ENCODE measurements at places on chromosomes 5 and 9.

- peaks cover 4% of the 10 kb centered on the region for H3K4me1 ChIP-seq
- DNase-seq, result no peak
- no peaks in the 10 kb centered on the region for H3K27me3 ChIP-seq
- H3K4me3 ChIP-seq, result no peak overlapping the region
These were observed 35.3 kb upstream of the SMARCA2 start for GRCh38 chr9:1979741-1980367.

DNA sequence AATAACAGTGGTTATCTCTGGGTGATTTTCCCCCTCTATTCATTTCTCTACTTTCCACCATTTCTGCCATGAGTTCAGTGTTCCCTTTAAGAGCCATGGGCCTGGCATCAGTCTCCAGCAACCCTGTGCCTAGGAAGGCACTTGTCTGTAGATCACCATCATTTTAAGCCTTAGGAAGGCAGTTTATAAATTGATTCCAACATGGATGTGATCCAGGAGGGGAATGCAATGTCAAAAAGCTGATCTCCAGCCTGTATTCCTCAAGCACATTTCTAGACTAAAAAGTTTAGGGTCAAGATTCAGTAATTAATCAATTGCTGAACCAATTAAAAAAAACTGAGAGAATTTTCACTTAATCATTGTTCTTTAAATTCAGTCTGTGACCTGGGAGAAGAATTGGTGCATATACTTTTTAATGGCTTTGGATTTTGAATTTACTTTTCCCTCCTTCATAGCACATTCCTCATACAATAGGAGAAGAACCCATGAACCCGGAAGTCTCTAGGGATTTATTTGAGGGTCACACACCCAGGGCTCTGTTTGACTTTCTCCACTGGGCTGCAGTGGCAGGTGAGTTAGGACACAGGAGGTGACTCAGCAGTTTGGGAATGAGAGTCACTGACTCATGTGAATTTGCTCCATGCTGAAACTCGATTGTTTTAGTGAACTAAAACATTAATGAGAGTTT lies 6.1 kb upstream of the ERMP1 start:
- H3K4me3 ChIP-seq, result no peak overlapping the region
- H3K36me3 ChIP-seq, result peaks cover 2% of the 10 kb centered on the region
- H3K27me3 ChIP-seq, result no peaks in the 10 kb centered on the region
- H3K27ac ChIP-seq, result peak overlapping the region; percentile 95

DNA sequence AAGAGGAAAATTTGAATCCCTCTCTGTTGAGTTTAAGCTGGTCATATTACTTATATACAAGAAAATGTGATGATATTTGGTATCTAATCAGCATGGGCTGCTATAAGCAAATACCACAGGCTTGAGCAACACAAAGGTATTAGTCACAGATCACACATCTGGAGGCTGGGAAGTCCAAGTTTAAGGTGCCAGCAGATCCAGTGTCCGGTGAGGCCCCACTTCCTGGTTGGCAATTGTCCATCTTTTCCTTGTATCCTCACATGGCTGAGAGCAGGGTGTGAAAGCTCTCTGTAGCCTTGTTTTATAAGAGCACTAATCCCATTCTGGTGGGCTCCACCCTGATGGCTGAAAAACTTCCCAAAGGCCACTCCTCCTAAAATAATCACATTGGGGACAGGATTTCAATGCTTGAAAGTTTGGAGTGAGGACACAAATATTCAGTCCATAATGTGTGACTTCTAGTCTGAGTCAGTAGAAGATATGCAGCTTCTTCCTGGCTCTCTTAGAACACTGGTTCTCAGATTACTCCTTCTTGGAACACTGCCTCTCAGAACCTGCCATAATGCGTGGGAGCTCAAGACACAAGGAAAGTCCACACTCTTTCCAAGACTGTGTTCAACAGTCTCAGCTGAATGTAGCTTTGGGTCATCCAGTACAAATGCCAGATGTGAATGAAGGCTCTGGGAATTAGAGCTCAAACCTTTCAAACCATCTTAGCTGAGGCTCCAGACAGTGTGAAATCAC lies 124.1 kb downstream of the PRDM9 start:
- no peak overlapping the region for H3K4me3 ChIP-seq
- DNase-seq, result no peak
- H3K4me1 ChIP-seq, result no peaks in the 10 kb centered on the region
- H3K27ac ChIP-seq, result no peak overlapping the region
- no peaks in the 10 kb centered on the region for H3K27me3 ChIP-seq
- H3K36me3 ChIP-seq, result no peaks in the 10 kb centered on the region

- peaks cover 7% of the 10 kb centered on the region for H3K36me3 ChIP-seq
- H3K4me1 ChIP-seq, result peaks cover 29% of the 10 kb centered on the region
- no peaks in the 10 kb centered on the region for H3K27me3 ChIP-seq
- H3K4me3 ChIP-seq, result no peak overlapping the region
- H3K27ac ChIP-seq, result no peak overlapping the region
These were observed 8.2 kb downstream of the COL27A1 start for GRCh38 chr9:114163517-114163951.

GRCh38 chr9:123631862-123632261 lies 275.9 kb downstream of the CRB2 start:
- H3K4me1 ChIP-seq, result peaks cover 5% of the 10 kb centered on the region
- H3K4me3 ChIP-seq, result no peak overlapping the region
- H3K27me3 ChIP-seq, result peaks cover 20% of the 10 kb centered on the region
- H3K36me3 ChIP-seq, result peaks cover 7% of the 10 kb centered on the region

GRCh38 chr5:112848116-112848811 lies 12.8 kb upstream of the SRP19 start:
- H3K4me3 ChIP-seq, result no peak overlapping the region
- peaks cover 2% of the 10 kb centered on the region for H3K36me3 ChIP-seq
- peak overlapping the region; percentile 85 for H3K27ac ChIP-seq
- peaks cover 15% of the 10 kb centered on the region for H3K4me1 ChIP-seq
- H3K27me3 ChIP-seq, result no peaks in the 10 kb centered on the region

- no peaks in the 10 kb centered on the region for H3K36me3 ChIP-seq
- H3K27me3 ChIP-seq, result no peaks in the 10 kb centered on the region
- H3K4me1 ChIP-seq, result no peaks in the 10 kb centered on the region
- no peak overlapping the region for H3K27ac ChIP-seq
- DNase-seq, result no peak
These were observed 31.5 kb upstream of the ZFAND5 start for GRCh38 chr9:72396247-72397091.

- no peaks in the 10 kb centered on the region for H3K27me3 ChIP-seq
- no peaks in the 10 kb centered on the region for H3K4me1 ChIP-seq
- no peaks in the 10 kb centered on the region for H3K36me3 ChIP-seq
- no peak overlapping the region for H3K4me3 ChIP-seq
These were observed 38.8 kb downstream of the ITGA2 start for GRCh38 chr5:53027913-53028312.

- no peak overlapping the region for H3K4me3 ChIP-seq
- H3K27ac ChIP-seq, result no peak overlapping the region
- DNase-seq, result no peak
These were observed 12.4 kb upstream of the TYRP1 start for GRCh38 chr9:12680757-12681156.

GRCh38 chr5:149265597-149265996 lies 6.1 kb upstream of the AFAP1L1 start:
- H3K4me1 ChIP-seq, result no peaks in the 10 kb centered on the region
- H3K4me3 ChIP-seq, result no peak overlapping the region
- H3K36me3 ChIP-seq, result no peaks in the 10 kb centered on the region
- no peak overlapping the region for H3K27ac ChIP-seq
- DNase-seq, result no peak

- no peak overlapping the region for H3K4me3 ChIP-seq
- H3K27me3 ChIP-seq, result no peaks in the 10 kb centered on the region
- H3K36me3 ChIP-seq, result no peaks in the 10 kb centered on the region
These were observed 1181.7 kb downstream of the EFNA5 start for GRCh38 chr5:106489004-106489403.

GRCh38 chr5:143957455-143957854 lies 145.5 kb downstream of the HMHB1 start:
- H3K27me3 ChIP-seq, result no peaks in the 10 kb centered on the region
- no peak overlapping the region for H3K4me3 ChIP-seq
- H3K36me3 ChIP-seq, result no peaks in the 10 kb centered on the region
- H3K27ac ChIP-seq, result no peak overlapping the region
- H3K4me1 ChIP-seq, result no peaks in the 10 kb centered on the region

GRCh38 chr9:68547417-68547816 lies 6.7 kb upstream of the TMEM252 start:
- no peaks in the 10 kb centered on the region for H3K4me1 ChIP-seq
- H3K27ac ChIP-seq, result no peak overlapping the region
- no peak for DNase-seq
- H3K27me3 ChIP-seq, result peaks cover 19% of the 10 kb centered on the region
- H3K36me3 ChIP-seq, result no peaks in the 10 kb centered on the region

- no peaks in the 10 kb centered on the region for H3K36me3 ChIP-seq
- H3K27me3 ChIP-seq, result no peaks in the 10 kb centered on the region
- H3K4me1 ChIP-seq, result peaks cover 29% of the 10 kb centered on the region
These were observed 1568.5 kb upstream of the WWC1 start for GRCh38 chr5:166722939-166723338.

DNA sequence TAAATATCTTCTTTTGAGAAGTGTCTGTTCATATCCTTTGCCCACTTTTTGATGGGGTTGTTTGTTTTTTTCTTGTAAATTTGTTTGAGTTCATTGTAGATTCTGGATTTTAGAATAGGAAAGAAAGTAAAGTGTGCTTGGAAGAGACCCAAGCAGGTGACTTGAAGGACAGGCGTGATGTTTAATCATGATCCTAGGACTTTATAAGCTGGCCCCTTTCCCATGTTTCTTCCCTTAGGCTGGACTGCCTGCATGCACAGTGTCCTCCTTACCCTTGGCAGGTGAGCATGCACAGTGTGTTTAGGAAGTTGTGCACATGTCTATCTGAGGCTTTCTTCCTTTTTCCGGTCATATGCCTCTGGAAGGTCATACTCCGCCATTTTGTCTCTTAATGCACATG lies 61.3 kb downstream of the ISOC1 start:
- no peak for DNase-seq
- no peaks in the 10 kb centered on the region for H3K27me3 ChIP-seq
- H3K36me3 ChIP-seq, result no peaks in the 10 kb centered on the region
- H3K27ac ChIP-seq, result no peak overlapping the region
- no peak overlapping the region for H3K4me3 ChIP-seq
- peaks cover 12% of the 10 kb centered on the region for H3K4me1 ChIP-seq

DNA sequence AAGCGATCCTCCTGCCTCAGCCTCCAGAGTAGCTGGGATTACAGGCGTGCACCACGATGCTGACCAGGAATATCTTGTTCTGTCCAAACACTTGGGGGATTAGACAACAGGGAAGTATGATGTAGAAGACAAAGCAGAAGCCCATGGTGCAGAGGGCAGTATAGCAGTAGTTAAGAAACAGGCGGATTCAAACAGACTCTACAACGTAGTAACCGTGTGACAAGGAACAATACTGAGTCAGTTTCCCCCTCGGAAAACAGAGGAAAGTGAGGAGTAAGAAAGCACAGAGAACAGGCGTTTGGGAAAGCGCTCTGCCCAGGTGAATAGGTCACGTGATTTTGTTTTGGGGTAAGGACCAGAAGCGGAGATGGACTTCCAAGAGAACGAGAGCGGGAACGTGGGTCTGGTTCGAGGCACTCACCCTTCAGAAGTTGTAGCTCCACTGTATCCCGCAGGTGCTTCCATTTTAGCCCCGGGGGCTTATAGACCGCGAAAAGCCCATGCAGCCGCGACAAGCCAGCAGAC lies 306 bp downstream of the TRUB2 start:
- H3K4me3 ChIP-seq, result peak overlapping the region; percentile 98
- peak overlapping the region; percentile 97 for H3K27ac ChIP-seq
- DNase-seq, result no peak
- no peaks in the 10 kb centered on the region for H3K36me3 ChIP-seq
- H3K27me3 ChIP-seq, result no peaks in the 10 kb centered on the region

DNA sequence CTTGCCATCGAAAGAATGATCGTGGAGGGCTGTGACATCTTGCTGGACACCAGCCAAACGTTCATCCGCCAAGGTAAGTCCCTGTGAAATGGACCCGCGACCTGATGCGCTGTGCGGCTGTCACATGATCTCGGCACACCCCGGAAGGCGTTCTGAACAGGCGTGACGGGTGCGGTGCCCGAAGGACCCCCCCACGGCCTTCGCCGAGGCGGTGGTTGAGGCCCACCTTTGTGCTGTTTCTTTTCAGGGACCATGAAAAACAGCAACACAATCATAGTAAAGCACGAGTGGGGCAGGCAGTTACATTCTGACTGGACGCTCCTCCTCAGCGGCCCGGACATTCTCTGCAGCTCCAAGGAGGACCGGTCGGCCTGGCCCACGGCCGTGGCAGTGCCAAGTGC lies 126.7 kb downstream of the RASGRF2 start:
- no peaks in the 10 kb centered on the region for H3K4me1 ChIP-seq
- no peaks in the 10 kb centered on the region for H3K36me3 ChIP-seq
- DNase-seq, result no peak
- H3K27ac ChIP-seq, result no peak overlapping the region
- no peak overlapping the region for H3K4me3 ChIP-seq

- no peak for DNase-seq
- no peak overlapping the region for H3K4me3 ChIP-seq
- H3K36me3 ChIP-seq, result peaks cover 6% of the 10 kb centered on the region
- H3K4me1 ChIP-seq, result peaks cover 8% of the 10 kb centered on the region
These were observed 217.7 kb upstream of the TBCA start for GRCh38 chr5:77993855-77994318.

DNA sequence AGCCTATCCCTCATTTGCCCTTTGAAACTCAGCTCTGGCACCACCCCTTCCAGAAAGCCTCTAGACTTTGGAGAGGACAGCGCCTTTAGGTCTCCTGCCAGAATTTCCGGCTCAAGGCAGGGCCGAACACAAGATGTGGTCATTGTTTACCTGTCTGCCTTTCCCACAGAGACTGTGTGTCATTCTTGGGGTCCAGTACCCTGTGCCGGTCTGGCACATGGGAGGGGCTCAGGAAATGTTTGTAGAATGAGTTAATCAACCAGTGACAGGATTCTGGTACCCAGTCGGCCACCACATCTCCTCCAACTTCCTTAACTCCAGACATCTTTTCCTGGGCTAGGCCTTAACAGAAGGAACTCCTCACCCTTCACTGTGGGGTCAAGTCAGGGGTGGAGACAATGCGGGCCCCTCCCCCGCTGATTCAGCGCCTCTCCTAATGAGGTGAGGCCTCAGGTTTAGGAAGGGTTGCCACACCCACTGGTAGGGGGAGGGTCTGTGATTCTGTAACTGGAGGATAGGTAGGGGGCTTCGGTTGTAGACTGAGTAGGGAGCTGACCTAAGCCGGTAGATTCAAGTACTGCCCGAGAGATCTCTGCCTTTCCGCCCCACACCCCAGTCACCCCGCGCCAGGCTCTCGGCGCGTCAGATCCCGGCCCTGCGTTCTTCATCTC lies 29.3 kb downstream of the PCDH1 start:
- peak; percentile 33 for DNase-seq
- H3K27ac ChIP-seq, result peak overlapping the region; percentile 97
- H3K36me3 ChIP-seq, result no peaks in the 10 kb centered on the region
- H3K4me3 ChIP-seq, result peak overlapping the region; percentile 81
- H3K4me1 ChIP-seq, result peaks cover 17% of the 10 kb centered on the region
- H3K27me3 ChIP-seq, result no peaks in the 10 kb centered on the region

DNA sequence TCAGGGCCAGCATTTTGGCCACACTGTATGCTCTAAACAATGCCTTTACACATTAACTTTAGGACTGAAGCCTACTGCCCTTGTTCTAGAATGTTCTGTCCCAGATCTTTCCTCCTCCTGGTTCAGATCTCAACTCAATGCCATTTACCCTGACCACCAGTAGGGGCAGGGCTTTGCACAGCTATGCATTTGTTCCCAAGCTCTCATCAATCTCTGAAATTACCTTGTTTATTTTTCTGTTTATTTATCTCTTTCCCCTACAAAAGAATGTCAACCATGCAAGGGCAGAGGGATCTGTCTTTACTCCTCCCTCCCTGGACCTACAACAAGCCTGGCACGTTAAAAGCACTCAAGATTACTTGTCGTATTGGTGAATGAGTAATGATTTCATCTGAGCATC lies 612.9 kb downstream of the BNC2 start:
- H3K36me3 ChIP-seq, result peaks cover 2% of the 10 kb centered on the region
- no peak overlapping the region for H3K27ac ChIP-seq
- DNase-seq, result no peak
- H3K27me3 ChIP-seq, result peaks cover 14% of the 10 kb centered on the region
- no peak overlapping the region for H3K4me3 ChIP-seq
